ENCODE measurements at places on chromosomes 5 and 9. TPM values are rescaled to one million over a fixed set of nuclear protein-coding genes. Genes with fewer than 3 reads are reported as not detected.

The GDF9 gene
- total RNA-seq, result 0.41 TPM

- H3K36me3 ChIP-seq, result no peaks in the 10 kb centered on the region
- peaks cover 26% of the 10 kb centered on the region for H3K4me1 ChIP-seq
- H3K4me3 ChIP-seq, result no peak overlapping the region
- H3K27me3 ChIP-seq, result no peaks in the 10 kb centered on the region
These were observed 544 bp downstream of the ADAMTS6 start for GRCh38 chr5:65481171-65481581.

- H3K27ac ChIP-seq, result no peak overlapping the region
- H3K36me3 ChIP-seq, result no peaks in the 10 kb centered on the region
These were observed 10.0 kb upstream of the ZNF483 start for GRCh38 chr9:111514967-111515366.

- no peaks in the 10 kb centered on the region for H3K27me3 ChIP-seq
- DNase-seq, result no peak
- no peak overlapping the region for H3K27ac ChIP-seq
- H3K36me3 ChIP-seq, result no peaks in the 10 kb centered on the region
- no peaks in the 10 kb centered on the region for H3K4me1 ChIP-seq
- H3K4me3 ChIP-seq, result no peak overlapping the region
These were observed 134.5 kb downstream of the FRMD3 start for GRCh38 chr9:83403527-83404238.

DNA sequence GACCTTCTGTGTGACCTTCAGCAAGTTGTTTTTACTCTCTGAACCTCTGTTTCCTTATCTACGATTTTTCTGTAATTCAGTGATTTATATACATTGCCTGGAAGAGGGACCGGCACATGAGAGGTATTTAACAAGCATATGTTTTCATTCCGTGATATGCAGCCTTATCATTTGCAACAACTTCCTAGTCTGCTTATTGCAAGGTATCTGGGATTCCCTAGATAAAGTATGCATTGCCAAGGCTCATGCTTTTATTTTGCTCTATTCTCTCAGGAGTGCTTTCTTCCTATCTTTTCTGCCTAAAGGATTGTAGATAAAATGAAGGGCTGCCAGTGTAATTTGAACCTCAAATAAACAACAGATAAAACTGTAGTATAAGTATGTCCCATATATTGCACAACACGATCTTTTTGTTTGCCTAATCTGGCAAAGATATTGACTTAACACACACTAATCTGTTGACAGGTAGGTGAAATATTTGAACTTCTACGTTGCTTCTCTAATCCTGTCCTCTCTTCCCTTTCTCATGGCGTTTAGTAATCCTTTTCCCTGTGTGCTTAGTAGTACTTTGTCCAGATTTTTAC lies 377.2 kb upstream of the TNC start:
- no peak overlapping the region for H3K27ac ChIP-seq
- H3K27me3 ChIP-seq, result no peaks in the 10 kb centered on the region
- no peaks in the 10 kb centered on the region for H3K36me3 ChIP-seq

Measured in adrenal gland (tissue), 19 donors.